ENCODE measurements at places on chromosomes 16 and 17.

DNA sequence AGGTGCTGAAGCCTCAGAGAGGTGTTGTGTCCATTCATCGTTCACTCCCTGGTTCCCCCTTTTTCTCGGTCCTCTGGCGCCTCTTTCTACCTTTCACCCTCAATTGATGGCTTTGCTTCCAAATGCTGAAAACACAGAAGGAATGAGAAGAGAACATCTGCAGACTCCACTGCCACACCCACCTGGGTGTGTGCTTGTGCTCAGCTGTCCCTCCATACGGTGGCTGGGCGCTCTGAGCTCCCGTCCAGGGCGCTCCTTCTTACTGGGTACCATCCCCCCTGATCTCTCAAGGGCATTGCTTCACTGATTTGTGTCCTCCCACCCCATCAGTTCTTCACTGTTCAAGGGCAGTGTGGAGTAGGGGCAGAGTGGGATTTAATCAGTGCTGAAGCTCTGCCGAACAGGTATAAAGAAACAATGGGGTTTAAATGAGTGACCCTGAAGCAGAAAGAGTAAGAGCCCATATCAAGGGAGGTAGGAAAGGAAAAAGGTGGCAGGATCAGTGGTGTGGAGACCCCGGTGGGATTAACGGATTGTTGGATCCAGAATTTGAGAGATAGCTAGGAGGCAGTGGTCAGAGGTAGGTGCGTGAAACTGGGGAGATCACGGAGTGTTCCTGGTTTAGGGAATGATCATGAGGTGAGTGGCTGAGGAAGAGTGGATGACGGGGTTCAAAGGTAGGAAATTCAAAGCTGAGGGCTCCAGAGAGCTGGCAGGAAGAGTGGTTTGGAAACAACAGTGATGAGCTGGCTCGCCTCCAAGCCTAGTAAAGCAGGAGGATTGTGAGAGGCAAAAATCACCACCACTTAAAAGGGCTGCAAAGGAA is 40.8 kb downstream of the MRTFB start:
- no peak for DNase-seq

- DNase-seq, result peak; percentile 84
These were observed 117.0 kb downstream of the RAB11FIP4 start for GRCh38 chr17:31508288-31509094.

GRCh38 chr17:44375196-44376017 is 11.8 kb upstream of the FAM171A2 start:
- no peak for DNase-seq

- no peak for DNase-seq
These were observed 14.1 kb upstream of the DNAI2 start for GRCh38 chr17:74259667-74260524.

DNA sequence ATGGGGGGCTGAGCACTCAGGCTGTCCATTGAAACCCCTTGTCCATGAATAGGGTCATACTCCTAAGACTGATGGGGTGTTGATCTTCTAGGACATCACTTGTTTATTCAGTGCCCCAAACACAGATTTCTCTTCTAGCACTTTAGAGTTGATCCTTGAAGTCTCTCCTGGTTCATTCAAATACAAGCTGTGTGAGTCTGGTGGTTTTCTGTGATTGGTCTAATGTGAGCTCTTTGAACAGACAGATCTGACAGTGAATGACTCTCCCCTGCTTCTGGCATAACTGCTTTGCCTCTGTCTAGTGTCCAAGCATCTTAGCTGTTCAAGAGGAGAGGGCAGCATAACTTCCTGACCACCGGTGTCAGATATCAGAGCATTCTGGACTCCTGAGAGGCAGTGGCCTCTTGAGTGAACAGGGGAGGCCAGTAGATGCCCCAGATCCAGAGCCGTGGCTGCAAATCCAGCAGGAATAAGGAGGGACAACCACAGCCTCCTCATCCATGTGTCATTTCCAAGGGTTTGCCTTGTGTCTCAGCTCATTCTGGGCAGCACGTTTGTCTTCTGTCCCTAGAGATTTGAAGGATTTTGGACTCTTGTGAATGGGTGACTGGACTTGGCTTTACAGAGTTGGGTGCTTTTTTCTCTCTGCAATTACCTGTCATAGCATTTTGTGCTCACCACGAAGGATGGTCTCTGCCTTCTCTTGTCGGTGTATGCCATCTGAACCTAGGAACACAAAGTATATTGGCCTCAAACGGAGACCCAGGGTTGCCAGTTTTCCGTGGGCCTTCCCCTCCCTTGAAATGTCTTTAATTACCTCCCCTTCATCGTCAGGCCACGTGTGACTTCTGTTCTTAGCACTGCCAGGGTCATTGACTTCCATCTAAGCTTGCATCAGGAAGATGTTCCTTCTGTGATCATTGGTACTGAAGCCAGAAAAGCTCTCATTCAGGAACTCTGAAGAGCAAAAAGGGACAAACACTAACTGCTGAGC is 13.9 kb upstream of the CLEC18C start:
- DNase-seq, result no peak
